ENCODE measurements at places on chromosomes 1 and 21. TPM values are rescaled to one million over a fixed set of nuclear protein-coding genes. Genes with fewer than 3 reads are reported as not detected.

Gene ETV3L
- total RNA-seq, result not detected

Gene TMPRSS2
- total RNA-seq, result 2.8 TPM

Gene DISC1
- 9.3 TPM for total RNA-seq

Gene PRDM16
- 0.49 TPM for total RNA-seq

Gene CLCA1
- not detected for total RNA-seq

Gene AADACL3
- total RNA-seq, result not detected

Gene RBM11
- total RNA-seq, result 2.1 TPM

Gene CTH
- total RNA-seq, result 2.5 TPM
